ENCODE measurements at places on chromosomes 12 and 14.

DNA sequence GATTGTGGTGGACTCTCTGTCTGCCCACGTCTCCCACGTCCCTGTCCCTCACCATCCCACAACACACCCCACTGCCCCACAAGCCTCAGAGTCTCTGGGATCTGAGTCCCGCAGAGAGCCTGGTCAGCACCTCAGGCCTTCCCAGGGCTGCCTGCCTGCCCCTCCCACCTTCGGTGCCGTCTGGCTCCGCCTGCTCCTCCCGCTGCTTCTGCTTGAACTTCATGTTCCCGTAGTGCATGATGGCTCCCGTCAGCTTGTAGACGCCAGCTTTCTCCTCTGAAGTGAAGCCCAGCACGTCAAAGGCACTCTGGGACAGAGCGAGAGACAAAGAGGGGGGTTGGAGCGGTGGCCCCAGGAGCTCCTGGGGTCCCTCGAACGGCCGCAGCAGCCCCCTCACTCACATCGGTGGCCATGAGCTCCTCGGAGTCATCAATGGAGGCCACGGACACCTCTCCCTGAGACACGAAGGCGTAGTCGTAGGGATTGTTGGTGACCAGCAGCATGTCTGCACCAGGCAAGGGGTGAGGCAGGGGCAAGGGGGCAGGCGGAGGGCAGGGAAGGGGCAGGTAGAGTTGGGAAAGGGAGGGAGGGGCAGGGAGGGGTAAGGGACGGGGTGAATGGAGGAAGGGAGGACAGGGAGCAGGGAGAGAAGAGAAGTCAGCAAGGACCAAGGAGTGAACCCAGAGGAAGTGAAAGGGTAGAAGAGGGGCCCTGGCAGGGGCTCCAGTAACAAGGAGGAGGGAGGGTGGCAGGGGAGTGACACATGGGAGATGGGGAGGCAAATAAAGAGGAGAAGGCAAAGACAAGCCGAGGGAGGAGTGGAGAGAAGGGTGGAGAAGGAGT lies 5.6 kb downstream of the MYH6 start:
- no peak for DNase-seq

DNA sequence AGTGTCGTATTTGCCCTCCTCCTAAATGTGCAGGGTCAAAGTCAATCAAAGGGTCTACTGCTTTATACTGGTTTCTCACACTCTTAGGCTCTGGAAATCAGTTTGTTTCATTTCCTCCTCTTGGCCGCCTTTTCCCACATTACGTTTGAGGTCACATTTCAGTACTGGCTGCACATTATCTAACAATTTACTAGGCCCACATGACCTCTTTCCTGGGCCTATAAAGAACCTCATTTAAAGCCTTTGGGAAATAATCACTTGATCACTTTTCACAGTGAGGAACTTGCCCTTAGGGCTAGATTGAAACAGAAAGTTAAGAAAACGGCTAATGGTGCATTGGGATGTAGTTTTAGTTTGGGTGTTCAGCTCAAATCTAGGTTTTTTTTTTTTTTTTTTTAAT lies 497.5 kb downstream of the RERGL start:
- no peak for DNase-seq

GRCh38 chr12:51264297-51264696 lies 5.9 kb downstream of the SMAGP start:
- DNase-seq, result no peak

DNA sequence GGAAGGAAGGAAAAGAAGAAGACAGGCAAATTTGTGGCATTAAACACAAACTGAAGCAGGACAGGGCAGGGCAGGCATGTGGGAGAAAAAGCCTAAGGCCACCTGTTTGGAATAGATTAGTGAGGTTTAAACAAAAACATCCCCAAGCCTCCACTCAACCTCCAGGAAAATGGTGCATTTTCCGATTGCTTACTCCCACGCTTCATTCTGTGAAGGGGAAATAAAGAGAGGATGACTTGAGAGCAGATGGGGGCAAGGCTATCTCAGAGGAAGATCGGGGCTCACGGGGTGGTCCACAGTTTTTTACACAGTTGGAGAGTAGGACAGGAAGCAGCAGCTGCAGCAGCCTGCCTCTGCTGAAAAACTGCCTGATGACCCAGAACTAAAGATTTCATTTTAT lies 250.9 kb downstream of the DUSP6 start:
- DNase-seq, result no peak

DNA sequence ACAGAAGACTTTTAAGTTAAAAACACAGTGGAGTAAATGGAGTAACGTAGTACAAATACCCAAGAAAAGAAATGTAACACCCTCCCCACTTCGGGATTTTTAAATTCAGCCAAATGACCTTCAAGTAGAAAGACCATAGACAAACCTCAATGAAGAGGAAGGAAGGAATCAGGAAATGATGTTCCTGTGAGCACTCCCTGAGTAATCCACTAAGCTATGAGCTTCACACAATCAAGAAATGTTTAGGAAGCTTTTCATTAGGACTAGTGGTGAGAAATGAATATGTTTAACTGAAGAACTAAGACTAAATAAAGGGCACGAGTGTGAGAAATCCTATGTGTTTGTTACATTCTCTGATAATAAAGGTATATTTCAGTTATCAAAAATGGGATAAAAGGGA lies 10.1 kb downstream of the TCL1A start:
- DNase-seq, result no peak

DNA sequence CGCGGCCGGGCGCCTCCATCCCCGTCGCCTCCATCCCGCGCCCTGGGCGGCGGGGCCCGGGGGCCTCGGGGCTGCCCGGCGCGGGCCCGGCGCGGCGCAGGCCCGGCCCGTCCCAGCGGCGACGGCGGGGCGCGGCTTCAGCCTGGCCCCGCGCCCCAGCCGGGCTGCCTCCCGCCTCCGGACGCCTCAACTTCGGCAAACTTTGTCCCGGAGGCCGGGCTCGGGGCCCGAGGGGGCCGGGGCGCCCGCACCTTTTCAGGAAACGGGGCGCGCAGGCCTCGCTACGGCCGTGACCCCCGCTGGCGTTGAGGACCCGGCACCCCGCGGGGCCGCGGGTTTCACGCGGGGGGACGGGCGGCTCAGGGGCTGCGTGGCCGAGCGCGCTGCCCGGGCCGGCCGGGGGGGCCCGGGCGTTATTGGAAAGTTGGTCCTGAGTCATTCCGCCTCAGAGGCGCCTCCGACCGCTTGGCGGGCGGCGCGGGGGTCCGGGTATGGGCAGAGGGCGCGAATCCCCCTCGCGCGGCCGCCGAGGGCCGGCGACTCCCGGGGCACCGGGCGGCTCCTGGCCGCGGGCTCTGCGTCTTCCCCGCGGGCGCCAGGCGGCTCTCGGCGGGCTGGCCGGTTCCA lies 575 bp downstream of the TRAF3 start:
- no peak for DNase-seq

DNA sequence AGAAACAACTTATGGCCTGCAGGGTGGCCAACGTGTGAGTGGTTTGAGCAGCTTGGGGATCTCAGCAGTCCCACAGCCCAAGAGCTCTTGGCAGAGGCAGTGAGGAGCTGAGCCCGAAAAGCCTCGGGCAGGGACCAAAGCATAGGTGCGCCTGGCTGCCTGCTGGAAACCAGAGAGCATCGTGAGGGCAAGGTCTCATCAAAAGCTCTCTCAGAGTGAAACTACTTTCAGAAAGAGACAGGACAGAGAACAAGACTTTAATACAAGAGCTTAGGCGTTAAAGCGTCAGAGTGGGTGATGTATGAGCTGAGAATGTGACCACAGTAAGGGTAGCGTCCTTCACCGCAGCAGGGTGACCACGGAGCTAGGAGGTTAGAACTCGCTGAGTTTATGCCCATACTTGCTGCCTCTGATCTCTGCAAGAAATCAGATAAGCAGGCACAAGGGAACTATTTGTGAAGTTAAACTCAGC lies 30.8 kb downstream of the LGMN start:
- no peak for DNase-seq

GRCh38 chr14:22820731-22821130 lies 5.5 kb upstream of the SLC7A7 start:
- DNase-seq, result no peak

- DNase-seq, result no peak
Observed at GRCh38 chr12:102616692-102617091, 136.3 kb upstream of the IGF1 start.
